ENCODE measurements at places on chromosomes 6 and 20.

GRCh38 chr20:31719644-31720485 lies 2.8 kb downstream of the BCL2L1 start:
- H3K36me3 ChIP-seq: peaks cover 2% of the 10 kb centered on the region
- peak overlapping the region; percentile 97 for H3K27ac ChIP-seq
- peak overlapping the region; percentile 95 for H3K4me3 ChIP-seq
- H3K27me3 ChIP-seq: no peaks in the 10 kb centered on the region
- no peak for DNase-seq

GRCh38 chr6:33935439-33936080 lies 131.8 kb upstream of the MLN start:
- peaks cover 4% of the 10 kb centered on the region for H3K36me3 ChIP-seq
- H3K4me3 ChIP-seq: no peak overlapping the region
- H3K27ac ChIP-seq: no peak overlapping the region
- DNase-seq: no peak

GRCh38 chr6:7122684-7123083 lies 14.9 kb downstream of the RREB1 start:
- no peak overlapping the region for H3K27ac ChIP-seq
- H3K4me3 ChIP-seq: no peak overlapping the region
- H3K27me3 ChIP-seq: no peaks in the 10 kb centered on the region
- DNase-seq: no peak

DNA sequence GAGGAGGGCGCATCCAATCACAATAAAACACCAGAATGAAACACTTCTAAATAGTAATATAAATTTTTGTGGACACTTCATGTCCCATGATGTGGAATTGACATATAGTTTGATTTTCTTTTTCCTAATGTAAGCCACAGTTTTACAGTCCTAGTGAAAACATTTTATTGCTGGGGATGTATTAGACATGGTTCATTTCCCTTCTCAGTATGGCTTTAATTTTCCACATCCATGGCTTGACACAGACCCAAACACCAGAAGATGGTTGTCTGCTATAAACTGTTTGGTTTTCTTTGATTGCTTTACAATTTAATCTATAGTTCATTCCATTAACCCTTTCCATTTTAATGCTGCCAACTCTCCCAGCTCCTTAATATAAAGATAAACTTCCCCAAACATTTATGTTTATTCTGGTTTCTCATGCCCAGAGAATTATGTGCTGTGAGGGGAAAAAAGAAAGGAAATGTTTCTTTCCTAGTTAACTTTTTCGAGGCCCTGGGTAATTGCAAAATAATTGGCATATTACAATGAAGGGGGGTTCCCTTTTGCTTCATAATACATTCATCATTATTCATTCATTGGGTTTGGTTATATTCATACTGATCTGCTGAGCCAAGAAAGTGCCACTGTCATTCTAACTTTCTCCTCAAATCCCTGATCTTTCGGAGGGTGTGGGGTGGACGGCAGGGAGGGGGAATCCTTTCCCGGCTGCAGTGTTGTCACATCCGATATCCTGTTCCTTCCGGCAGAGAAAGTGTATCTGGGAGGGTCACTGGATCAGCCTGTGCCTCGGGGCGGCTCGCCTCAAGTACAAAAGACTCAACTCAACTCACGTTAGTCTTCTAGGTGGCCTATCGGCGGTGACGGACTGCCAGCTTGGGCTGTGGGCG lies 127.6 kb upstream of the TFAP2D start:
- H3K27ac ChIP-seq: no peak overlapping the region
- no peaks in the 10 kb centered on the region for H3K27me3 ChIP-seq
- no peaks in the 10 kb centered on the region for H3K36me3 ChIP-seq
- H3K4me1 ChIP-seq: no peaks in the 10 kb centered on the region

DNA sequence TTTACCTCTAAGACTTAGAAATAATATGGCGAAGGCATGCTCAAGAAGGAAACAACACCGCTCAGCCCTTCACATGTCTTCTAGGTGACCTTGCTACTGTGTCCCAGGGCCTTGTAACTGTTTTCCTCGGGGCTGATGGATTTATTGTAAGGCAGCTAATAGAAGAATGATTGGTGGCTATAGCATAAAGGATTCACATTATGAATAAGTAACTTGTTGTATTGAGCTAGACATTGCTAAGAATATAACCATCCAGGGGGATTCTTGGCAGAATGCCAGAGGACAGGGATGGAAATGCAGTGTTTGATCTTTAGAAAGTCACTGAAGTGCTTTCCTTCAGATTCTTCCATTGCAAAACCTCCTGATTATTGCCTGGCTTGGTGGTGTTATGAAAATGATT lies 54.9 kb downstream of the PLEKHG1 start:
- no peak for DNase-seq
- H3K27ac ChIP-seq: no peak overlapping the region
- H3K27me3 ChIP-seq: no peaks in the 10 kb centered on the region
- H3K4me3 ChIP-seq: no peak overlapping the region

GRCh38 chr20:50339466-50339901 lies 148.9 kb downstream of the CEBPB start:
- H3K4me1 ChIP-seq: peaks cover 29% of the 10 kb centered on the region
- DNase-seq: no peak
- H3K36me3 ChIP-seq: no peaks in the 10 kb centered on the region
- H3K27ac ChIP-seq: peak overlapping the region; percentile 89
- H3K27me3 ChIP-seq: no peaks in the 10 kb centered on the region
- H3K4me3 ChIP-seq: peak overlapping the region; percentile 79

- H3K36me3 ChIP-seq: peaks cover 6% of the 10 kb centered on the region
- H3K27ac ChIP-seq: peak overlapping the region; percentile 94
- DNase-seq: no peak
- H3K4me3 ChIP-seq: peak overlapping the region; percentile 45
- peaks cover 69% of the 10 kb centered on the region for H3K4me1 ChIP-seq
Measured at GRCh38 chr20:51495921-51496545, 46.5 kb downstream of the NFATC2 start.

- H3K27me3 ChIP-seq: no peaks in the 10 kb centered on the region
- no peak overlapping the region for H3K27ac ChIP-seq
- no peak for DNase-seq
Measured at GRCh38 chr6:100304575-100304974, 160.1 kb downstream of the SIM1 start.

DNA sequence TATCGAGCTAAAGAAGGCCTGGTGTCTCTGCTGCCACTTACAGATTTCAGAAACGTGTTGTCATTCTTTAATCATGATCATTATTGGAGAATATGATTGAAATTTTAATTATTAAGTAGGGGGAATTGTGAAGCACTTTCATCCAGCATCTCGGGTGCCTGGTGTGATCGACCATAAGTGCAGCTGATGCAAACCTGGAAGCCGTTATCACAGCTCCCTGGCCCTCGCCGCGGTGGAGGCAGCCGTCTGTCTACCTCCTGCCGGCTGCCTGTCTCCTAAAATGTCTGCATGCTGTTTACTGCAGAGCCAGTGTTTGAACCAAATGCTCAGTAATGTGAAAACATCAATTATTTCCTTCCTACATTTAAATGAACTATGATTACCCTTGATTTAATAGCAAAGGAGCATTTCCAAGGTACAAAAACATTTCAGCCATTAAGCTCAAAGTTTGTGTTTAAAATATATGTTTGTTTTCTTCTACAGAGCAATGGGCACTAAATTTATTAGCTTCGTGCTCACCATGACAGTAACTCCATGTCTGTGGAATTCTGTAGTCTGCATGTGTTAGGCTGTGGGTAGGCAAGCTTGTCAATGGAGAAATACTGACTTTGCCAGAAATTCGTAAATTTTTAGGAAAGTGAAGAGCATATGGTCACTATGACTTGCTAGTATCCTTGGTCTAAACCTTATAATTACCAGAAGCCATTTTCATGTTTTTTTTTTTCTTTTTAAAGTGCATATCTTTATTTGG lies 184.5 kb upstream of the AGPAT4 start:
- H3K27me3 ChIP-seq: no peaks in the 10 kb centered on the region
- no peaks in the 10 kb centered on the region for H3K36me3 ChIP-seq
- DNase-seq: no peak
- peak overlapping the region; percentile 41 for H3K27ac ChIP-seq

- H3K36me3 ChIP-seq: no peaks in the 10 kb centered on the region
- peak overlapping the region; percentile 77 for H3K4me3 ChIP-seq
- H3K4me1 ChIP-seq: peaks cover 17% of the 10 kb centered on the region
Measured at GRCh38 chr6:89281779-89282246, 33.3 kb downstream of the GABRR2 start.

GRCh38 chr6:136784910-136785746 lies 7.1 kb downstream of the MAP3K5 start:
- H3K36me3 ChIP-seq: no peaks in the 10 kb centered on the region
- H3K4me1 ChIP-seq: peaks cover 60% of the 10 kb centered on the region
- peak overlapping the region; percentile 90 for H3K4me3 ChIP-seq
- peak overlapping the region; percentile 96 for H3K27ac ChIP-seq

- H3K4me3 ChIP-seq: no peak overlapping the region
- no peaks in the 10 kb centered on the region for H3K36me3 ChIP-seq
- peaks cover 15% of the 10 kb centered on the region for H3K4me1 ChIP-seq
- DNase-seq: no peak
- no peaks in the 10 kb centered on the region for H3K27me3 ChIP-seq
Measured at GRCh38 chr20:41229259-41229658, 88.3 kb downstream of the ZHX3 start.

GRCh38 chr6:168703990-168704389 lies 263.0 kb downstream of the SMOC2 start:
- H3K4me3 ChIP-seq: no peak overlapping the region
- no peak overlapping the region for H3K27ac ChIP-seq
- peaks cover 32% of the 10 kb centered on the region for H3K27me3 ChIP-seq
- no peak for DNase-seq
- no peaks in the 10 kb centered on the region for H3K36me3 ChIP-seq
- no peaks in the 10 kb centered on the region for H3K4me1 ChIP-seq

GRCh38 chr6:4253604-4254231 lies 118.3 kb upstream of the ECI2 start:
- H3K4me3 ChIP-seq: no peak overlapping the region
- no peak overlapping the region for H3K27ac ChIP-seq
- peaks cover 2% of the 10 kb centered on the region for H3K36me3 ChIP-seq
- no peak for DNase-seq
- peaks cover 10% of the 10 kb centered on the region for H3K27me3 ChIP-seq
- no peaks in the 10 kb centered on the region for H3K4me1 ChIP-seq

GRCh38 chr6:107805504-107805903 lies 18.6 kb downstream of the SCML4 start:
- H3K4me1 ChIP-seq: peaks cover 37% of the 10 kb centered on the region
- no peak overlapping the region for H3K4me3 ChIP-seq
- no peak for DNase-seq
- H3K36me3 ChIP-seq: peaks cover 7% of the 10 kb centered on the region

GRCh38 chr20:52867305-52867704 lies 104.9 kb upstream of the TSHZ2 start:
- DNase-seq: no peak
- no peak overlapping the region for H3K27ac ChIP-seq
- H3K4me1 ChIP-seq: peaks cover 2% of the 10 kb centered on the region
- no peaks in the 10 kb centered on the region for H3K36me3 ChIP-seq
- peaks cover 10% of the 10 kb centered on the region for H3K27me3 ChIP-seq

GRCh38 chr6:111277819-111278218 lies 190.5 kb downstream of the SLC16A10 start:
- no peak overlapping the region for H3K27ac ChIP-seq
- H3K4me1 ChIP-seq: no peaks in the 10 kb centered on the region
- no peaks in the 10 kb centered on the region for H3K27me3 ChIP-seq
- H3K4me3 ChIP-seq: no peak overlapping the region
- H3K36me3 ChIP-seq: peaks cover 8% of the 10 kb centered on the region

GRCh38 chr6:161396539-161396938 lies 122.7 kb upstream of the AGPAT4 start:
- H3K4me3 ChIP-seq: no peak overlapping the region
- no peaks in the 10 kb centered on the region for H3K36me3 ChIP-seq
- peaks cover 34% of the 10 kb centered on the region for H3K27me3 ChIP-seq
- peaks cover 4% of the 10 kb centered on the region for H3K4me1 ChIP-seq
- no peak for DNase-seq

- H3K4me3 ChIP-seq: no peak overlapping the region
- peaks cover 11% of the 10 kb centered on the region for H3K4me1 ChIP-seq
- no peak overlapping the region for H3K27ac ChIP-seq
- H3K27me3 ChIP-seq: peaks cover 5% of the 10 kb centered on the region
- no peaks in the 10 kb centered on the region for H3K36me3 ChIP-seq
- DNase-seq: no peak
Measured at GRCh38 chr6:125102411-125102810, 51.2 kb upstream of the TPD52L1 start.

DNA sequence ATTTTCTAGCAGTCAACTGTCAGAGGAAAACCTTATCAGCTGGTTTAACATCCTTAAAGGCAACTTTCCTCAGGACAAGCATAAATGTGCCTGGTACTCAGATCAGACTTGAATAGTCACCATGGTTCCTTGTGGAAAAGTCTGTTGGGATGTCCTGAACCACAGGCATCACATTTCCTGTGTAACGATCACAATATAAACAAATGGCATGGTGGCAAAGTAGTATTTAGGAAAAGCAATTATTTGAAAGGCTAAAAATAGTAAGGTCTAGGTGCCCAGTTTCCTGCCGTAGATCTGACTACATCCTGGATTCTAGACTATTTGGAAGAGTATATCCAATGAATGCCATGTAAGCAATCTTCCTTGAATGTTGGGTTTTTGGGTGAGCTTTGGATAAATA lies 271.9 kb upstream of the AGPAT4 start:
- peaks cover 2% of the 10 kb centered on the region for H3K36me3 ChIP-seq
- H3K27ac ChIP-seq: no peak overlapping the region
- H3K4me3 ChIP-seq: no peak overlapping the region
- H3K4me1 ChIP-seq: peaks cover 3% of the 10 kb centered on the region
- no peaks in the 10 kb centered on the region for H3K27me3 ChIP-seq

GRCh38 chr20:62607366-62608217 lies 34.7 kb upstream of the SLCO4A1 start:
- H3K4me3 ChIP-seq: no peak overlapping the region
- H3K36me3 ChIP-seq: no peaks in the 10 kb centered on the region
- H3K4me1 ChIP-seq: peaks cover 13% of the 10 kb centered on the region

- peaks cover 2% of the 10 kb centered on the region for H3K4me1 ChIP-seq
- no peak overlapping the region for H3K27ac ChIP-seq
- peaks cover 5% of the 10 kb centered on the region for H3K36me3 ChIP-seq
- H3K27me3 ChIP-seq: peaks cover 59% of the 10 kb centered on the region
Measured at GRCh38 chr6:7505189-7505699, 36.2 kb upstream of the DSP start.

DNA sequence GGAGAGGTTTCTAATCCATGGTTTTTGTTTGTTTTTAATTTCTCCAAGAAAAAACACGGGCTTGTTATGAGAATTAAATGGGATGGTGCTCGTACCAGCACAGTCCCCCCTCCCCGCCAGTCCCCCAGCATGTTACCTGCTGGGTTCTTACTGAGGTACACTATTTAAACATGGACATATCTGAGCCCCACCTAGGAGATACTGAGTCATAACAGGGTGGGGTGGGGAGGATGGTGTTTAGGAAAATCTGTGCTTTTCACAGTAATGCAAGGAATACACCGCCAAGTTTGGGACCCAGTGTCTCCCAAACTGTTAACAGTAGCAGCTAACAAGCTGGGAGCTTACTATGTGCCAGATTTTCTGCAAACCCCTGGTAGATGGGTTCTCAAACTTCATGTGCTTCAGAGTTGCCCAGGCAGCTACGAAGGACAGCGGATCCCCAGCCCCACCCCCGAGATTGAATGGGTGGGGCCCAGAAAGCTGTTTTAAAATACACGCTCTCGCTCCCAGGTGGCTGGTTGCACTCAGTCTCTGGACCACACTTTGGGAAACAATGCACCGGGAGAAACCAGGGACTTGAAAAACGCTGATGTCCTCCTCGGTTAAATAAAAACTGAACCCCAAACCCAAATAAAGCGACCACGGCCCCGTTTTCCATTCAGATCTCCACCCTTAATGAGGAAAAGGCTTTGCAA lies 995 bp downstream of the ZFP64 start:
- no peaks in the 10 kb centered on the region for H3K36me3 ChIP-seq
- peak overlapping the region; percentile 92 for H3K4me3 ChIP-seq
- peak overlapping the region; percentile 87 for H3K27ac ChIP-seq
- no peaks in the 10 kb centered on the region for H3K27me3 ChIP-seq
- no peak for DNase-seq

Measured in T-helper 17 cell (primary cell).